ENCODE measurements at places on chromosomes 5 and 9.

DNA sequence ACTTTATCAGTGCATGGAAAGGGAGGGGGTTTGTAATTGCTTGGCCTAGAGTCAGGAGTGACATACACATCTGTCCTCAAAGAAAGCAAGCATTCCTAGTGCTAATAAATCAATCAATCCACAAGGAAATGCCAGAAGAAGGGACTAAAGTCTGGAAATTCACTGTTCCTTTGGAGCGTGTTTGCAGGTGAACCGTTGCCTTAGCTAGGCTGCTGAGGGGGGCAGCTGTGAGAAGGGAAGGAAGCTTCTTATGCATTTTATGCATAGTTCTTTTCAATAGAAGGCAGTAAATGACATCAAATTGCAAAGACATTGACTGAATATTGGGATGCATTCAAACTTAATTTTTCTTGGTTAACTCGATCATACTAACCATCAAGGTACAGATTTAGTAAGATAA lies 1092.5 kb upstream of the SEMA6A start:
- DNase-seq, result no peak

DNA sequence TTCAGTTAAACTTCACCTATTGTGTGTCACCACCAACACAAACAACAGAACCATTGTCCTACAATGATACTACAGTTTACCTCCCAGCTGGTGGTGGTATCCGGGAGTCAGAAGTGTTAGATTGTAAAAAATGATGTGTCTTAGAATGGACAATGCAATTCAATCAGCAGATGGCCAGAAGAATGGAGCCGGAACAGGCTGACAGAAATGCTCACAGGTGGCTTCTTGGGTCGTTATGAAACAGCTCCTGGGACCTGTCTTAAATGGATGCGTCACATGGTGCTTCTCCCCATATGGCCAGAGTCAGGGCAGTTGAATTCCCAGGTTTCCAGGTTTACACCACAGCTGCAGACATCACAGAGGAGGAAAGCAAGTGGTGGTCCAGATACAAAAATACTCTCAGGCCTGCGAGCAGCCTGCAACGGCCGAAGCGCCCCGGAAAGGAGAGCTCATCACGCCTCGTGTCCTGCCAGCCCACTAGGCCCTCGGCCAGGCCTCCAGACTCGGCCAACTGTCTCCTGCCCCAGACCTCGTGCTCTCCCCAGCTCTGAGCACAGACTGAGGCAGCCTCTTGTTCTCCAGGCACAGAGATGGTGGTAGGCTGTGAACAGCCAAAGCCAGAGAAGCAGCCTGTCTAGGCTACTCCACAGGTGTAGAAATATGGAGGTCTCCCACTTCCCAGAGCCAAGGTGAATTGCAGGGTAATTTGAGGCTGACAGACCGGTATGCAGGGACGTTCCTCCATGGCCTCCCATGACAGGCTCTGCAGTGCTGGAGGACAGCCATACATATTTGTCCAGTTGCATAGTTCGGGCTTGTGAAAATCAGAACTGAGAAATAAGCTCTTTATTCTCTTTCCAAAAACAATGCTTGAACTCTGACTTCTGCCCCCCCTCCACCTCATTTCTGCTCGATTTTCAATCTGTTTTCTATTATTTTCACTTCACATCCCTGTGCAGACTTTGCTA lies 98.5 kb upstream of the SPATA31C2 start:
- DNase-seq, result no peak

DNA sequence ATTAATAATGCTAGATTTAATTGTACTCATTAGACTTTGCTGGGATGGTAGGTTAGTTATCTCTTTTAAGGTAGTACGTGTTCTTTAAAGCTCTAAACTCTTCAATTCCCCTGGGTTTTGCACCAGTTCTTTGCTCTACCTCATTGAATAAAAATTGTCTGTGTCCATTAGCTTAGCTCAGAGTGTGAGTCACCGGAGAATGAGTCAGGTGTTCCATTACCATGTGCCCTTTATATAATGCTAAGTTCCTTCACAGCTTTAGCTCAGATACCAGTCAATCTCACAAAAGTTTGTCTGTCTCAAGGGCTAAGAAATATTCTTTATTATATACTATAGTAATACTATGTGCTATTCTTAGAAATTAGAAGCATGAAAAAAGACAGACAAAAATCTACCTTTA lies 339.4 kb downstream of the PRELID2 start:
- no peak for DNase-seq

GRCh38 chr5:154267516-154267915 lies 77.0 kb downstream of the GALNT10 start:
- no peak for DNase-seq

- DNase-seq, result no peak
Measured at GRCh38 chr5:147821766-147822165, 9.7 kb downstream of the SPINK1 start.

GRCh38 chr5:125603321-125603720 lies 819.9 kb upstream of the GRAMD2B start:
- no peak for DNase-seq

DNA sequence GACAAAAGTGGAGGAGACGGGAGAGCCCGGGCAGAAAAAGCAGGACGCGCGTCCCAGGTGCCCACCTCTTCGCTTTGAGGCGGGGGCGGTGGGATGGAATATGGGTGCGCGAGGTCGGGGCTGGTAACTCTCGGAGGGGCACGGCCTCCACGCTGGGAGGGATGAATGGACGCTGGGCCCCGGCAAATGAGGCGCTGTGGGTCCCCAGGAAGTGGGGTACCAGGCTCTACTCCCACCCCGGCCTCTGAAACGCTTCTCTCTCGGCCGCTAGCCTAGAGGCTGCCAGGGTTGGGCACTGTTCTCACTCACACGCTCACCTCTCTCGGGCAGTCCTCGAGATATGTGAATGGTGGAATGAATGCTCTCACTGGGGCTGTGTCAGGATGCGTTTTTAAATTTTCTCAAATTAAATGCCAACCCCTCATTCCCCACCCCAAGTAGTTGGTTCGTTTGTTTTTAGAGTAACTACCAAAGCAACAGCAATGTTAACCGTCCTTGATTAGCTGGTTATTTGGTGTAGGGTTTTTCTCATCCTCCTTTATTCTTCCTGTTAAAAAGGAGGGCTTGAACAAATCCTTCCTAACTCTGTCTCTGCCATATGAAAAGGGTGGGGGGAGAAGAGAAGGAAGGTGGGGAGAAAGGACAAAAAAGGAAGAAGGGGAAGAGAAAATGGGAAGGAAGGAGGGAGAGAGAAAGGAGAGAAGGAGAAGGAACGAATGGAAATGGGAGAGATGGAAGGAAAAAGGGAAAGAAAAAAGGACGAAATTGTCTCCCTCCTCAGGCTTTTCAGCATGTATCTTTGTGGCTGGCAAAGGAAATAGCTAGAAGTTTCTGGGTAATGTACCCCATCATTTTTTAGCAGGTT lies 1.3 kb upstream of the EBF1 start:
- DNase-seq, result no peak

DNA sequence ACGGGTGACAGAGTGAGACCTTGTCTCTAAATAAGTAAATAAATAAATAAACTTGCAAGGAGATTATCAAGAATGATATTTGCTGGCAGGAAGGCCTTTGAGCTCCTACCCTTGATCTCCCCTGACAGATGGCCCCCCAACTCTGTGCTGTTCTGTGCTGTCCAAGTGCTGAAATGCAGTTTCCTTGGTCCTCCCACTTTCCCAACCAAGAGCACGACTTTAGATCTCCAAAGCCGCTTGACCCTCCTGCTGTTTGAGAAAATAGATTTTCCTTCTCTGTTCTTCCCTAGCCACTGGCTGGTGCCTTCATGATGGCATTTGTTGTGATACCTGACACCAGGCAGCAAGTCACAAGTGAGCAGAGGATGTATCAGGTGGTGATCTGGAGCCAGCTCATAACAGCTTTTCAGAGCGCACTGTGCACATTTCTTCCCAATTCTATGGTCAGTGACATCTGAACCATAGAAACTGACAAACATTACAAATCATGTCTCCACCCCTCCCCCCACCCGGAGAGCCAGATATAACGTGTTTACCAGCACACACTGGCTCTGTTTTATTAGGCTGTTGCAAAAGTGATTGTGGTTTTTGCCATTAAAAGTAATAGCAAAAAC lies 80.0 kb upstream of the PUM3 start:
- no peak for DNase-seq

DNA sequence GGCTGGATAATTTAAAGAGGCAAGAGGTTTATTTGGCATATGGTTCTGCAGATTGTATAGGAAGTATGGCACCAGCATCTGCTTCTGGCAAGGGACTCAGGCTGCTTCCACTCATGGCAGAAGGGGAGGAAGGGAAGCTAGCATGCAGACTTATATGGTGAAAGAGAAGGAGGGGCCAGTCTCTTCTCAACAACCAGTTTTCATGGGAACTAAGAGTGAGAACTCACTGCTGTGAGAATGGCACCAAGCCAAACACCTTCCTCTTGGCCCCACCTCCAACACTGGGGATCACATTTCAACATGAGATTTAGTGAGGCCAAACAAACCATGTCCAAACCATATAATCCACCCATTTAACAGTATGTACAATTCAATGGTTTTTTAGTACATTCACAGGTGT lies 113.3 kb upstream of the SHB start:
- DNase-seq, result no peak

DNA sequence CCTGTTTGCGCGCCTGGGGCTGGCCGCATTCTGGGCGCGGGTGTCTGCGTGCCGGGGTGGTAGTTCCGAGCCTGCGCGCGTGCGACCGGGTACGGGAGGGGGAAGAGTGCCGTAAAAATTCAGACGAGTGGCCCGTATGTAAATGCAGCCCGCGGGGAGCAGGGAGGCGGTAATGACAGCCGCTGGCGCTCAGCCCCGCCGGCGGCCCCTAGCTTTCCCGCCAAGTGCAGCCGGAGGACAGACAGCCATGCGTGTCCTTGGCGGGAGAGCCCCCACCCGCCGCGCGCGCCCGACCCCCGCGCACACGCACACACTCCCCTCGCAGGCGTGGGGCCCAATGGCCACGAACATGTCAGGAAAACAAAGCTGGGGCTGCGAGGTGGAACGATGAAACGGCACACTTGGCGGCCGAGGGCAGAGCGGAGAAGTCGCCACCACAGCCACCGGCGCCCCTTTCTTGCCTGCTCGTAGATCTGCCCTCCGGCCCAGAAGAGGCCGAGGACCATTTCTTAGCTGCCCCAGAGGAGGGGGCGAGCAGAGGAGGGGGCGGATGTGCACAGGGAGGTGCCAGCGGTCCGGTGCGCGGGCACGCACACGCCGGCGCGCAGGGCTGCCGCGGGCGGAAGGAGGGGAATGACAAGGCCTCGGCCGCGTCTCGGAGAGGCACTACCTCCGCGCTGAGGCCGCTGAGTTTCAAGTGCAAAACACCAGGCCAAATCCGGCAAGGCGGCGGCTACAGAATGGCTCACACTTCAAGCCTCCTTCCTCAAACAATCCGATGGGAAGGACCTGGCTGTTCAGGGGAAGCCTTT lies 208.4 kb downstream of the MEF2C start:
- DNase-seq, result no peak

DNA sequence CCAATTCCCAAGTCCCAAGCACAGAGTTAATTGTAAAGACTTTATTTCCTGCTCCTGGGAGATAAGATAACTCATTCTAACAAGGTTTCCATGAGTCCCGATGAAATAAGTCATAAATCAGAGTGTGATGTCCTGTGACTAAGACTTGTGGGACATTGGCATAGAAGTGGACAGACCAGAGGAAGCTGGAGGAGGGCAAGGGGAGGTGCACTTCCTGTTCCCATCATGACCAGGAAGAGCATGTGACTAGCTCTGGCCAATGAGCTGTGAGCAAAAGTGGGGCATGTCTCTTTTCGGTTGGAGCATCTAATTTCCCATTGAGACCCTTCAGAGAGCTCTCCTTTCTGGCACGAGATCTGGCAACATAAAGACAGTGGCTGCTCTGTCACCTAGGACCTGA lies 100.4 kb downstream of the ZNF354C start:
- DNase-seq, result no peak

DNA sequence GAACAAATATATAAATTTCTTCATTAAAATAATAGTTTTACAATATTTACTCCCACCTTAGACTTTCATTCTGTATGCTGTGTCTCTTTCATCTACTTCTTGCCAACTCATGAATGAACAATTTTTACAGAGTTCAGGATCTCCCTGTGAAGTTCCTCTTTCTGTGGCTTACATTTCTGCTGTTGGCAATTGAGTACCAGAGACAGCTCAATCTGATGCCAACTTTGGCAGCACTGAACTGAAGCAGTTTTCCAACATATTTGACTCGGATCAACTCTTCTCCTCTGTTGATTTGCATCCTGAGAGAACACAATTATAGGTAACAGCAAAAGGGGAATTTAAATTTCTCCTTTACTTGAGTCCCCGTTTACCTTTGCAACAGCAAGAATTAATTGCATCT lies 1262.2 kb downstream of the EFNA5 start:
- no peak for DNase-seq

DNA sequence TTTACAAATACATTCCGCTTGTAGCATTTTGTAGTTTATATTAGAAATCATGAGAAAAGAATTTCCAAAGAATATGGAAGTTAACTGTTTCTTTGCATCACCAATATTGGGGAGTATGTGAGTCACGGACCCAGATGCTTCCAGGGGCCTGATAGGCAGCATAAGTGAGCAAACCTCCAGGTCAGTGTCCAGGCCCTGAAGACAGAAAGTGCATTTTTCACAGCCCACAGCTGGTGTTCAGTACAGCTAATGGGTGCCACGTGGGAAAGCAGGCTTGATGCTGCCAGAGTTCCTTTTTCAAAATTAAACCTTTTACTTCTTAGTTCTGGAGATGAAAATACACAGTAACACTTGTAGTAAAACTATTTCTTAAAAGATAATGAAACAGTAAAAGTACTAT lies 454.4 kb upstream of the ACTBL2 start:
- no peak for DNase-seq

- no peak for DNase-seq
Measured at GRCh38 chr5:179852993-179853547, 5.5 kb downstream of the MRNIP start.
